ENCODE measurements at places on chromosomes 4 and X.

- no peak for DNase-seq
Observed at GRCh38 chr4:21046141-21046540, 345.9 kb downstream of the PACRGL start.

GRCh38 chr4:77110730-77111129 is 34.9 kb upstream of the CCNI start:
- DNase-seq: no peak

DNA sequence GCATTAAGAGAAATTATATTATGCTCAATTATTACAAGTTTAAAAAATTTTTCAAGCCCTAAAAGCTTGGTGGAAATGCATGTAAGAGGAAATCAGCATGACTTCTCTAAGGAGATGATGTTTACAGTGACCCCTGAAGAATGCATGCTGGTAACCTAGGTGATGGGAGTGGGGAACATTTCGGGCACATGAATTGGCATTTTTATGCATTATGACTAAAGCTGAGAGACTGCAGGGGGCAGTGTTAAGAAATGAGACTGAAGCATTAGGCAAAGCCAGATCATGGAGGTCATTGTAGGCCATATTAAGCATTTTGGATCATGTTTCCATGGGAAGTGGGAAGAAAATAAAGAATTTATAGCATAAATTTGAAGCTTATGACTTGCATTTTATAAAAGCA is 421.3 kb downstream of the FAT4 start:
- DNase-seq: no peak

GRCh38 chrX:36898301-36898700 is 109.9 kb upstream of the FAM47C start:
- no peak for DNase-seq

- no peak for DNase-seq
Observed at GRCh38 chr4:6403400-6403685, 69.1 kb downstream of the PPP2R2C start.

DNA sequence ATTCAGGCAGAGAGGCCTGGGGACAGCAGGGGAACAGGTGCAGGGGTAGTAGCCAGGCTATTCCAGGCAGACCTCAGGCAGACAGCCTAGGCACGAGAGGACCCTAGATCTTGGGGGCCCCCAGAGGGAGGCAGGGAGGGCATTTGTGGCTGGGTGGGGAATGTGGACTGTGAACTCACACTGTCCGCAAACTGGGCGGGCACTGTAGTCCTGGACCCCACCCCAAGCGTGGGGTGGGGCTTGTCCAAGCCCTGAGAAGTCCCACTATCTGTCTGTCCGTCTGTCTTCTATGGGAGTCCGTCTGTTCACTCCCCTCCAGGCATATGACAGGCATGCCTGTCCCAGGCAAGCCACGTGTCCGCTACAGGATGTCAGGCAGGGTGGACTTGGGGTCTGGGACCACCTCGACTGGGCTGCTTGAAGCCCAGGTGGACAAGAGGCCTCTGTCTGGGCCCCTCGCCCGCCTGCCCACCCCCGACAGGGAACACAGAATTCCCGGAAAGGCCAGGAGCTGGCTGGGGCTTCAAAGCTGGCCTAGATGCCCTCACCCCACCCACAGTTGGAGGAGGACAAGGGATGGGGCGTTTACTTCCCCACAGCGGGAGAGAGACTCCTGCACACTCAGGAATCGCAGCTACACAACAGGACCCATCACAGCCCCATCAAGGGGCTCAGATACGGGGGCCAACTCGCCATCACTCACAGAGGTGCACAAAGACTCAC is at the start of gene SLC38A5:
Gene SLC38A5 (minus strand): TSS at position 151 of the 723 bp plus-strand sequence. CDS start 2,336 bp downstream, outside the sequence.
- DNase-seq: no peak

DNA sequence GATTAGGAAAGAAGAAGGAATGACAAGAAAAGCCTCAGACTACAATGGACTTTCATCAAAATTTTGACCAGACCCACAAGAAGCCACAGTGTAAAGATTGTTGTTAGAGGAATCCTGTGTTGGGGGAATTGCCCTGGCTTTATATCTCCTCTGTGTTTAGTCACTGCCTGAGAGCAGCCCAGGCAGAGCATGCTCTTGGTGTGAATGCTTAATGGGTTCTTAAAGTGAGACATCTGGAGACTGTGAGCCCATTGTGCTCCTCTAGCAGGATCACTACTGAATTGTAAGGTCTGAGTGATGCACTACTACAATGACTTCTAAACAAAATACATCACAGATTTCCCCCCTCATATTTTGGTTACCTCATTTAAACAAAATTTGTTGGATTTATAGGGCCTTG is 1860.5 kb upstream of the ADGRL3 start:
- DNase-seq: no peak

- DNase-seq: no peak
Observed at GRCh38 chr4:153413842-153414241, 52.3 kb upstream of the TMEM131L start.

GRCh38 chr4:71872221-71872620 is 88.3 kb upstream of the GC start:
- no peak for DNase-seq

DNA sequence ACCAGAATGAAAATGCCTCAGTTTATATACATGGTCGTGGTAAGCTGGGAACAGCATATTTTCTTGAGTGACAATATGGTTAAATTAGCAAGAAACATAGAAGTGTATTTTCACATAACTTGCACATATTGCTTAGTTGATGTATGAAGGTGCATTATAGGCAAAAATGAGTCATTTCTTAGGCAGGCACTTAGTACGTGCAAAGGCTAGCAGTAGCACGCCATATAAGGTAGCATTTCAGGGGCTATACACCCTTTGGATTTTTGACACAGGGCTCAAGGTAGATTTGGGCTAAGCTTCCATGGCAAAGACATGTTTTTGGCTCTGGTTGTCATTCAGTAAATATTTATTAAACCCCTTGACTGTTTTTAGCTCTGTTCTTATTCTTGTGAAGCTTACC is 33.1 kb downstream of the PCDH7 start:
- DNase-seq: no peak

- DNase-seq: no peak
Observed at GRCh38 chr4:113919145-113919544, 60.3 kb downstream of the ARSJ start.

GRCh38 chrX:15505101-15505500 is 4.5 kb downstream of the BMX start:
- DNase-seq: no peak
